Endothelial cell of coronary artery (primary cell): ENCODE measurements at places on chromosomes 2 and 18. TPM values are rescaled to one million over a fixed set of nuclear protein-coding genes. Genes with fewer than 3 reads are reported as not detected.

The GKN1 gene
- not detected in 2 replicates for total RNA-seq

The AFF3 gene
- total RNA-seq, result 0.27 TPM in 1 of 2 replicates, not detected in the other

The WDR43 gene
- 75.0 and 80.2 TPM in 2 replicates for total RNA-seq

The HAAO gene
- 0.09 TPM in 2 replicates for total RNA-seq

The AOX1 gene
- total RNA-seq, result 3.9 and 14.3 TPM in 2 replicates

The OST4 gene
- 410 and 546 TPM in 2 replicates for total RNA-seq
